ENCODE measurements at places on chromosomes 3 and 15.

- no peak for DNase-seq
Observed at GRCh38 chr3:172700256-172700655, 10.6 kb downstream of the NCEH1 start.

DNA sequence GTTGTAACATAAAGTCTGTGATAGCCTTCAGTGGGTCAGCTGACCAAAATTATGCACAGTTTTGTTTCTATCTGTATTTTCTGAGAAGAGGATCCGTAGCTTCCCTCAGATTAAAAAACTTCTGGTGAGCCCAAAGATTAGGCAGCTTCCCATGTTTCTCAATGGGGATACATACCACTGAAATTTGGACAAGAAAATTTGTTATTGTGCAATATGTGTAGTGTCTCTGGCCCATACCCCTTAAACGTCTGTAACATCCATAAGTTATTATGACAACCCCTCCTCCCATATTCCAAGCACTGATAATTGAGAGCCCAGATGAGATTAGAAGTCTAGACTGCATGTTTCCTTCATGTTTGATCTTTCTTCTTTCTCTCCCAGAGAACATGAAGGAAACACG is 1.9 kb upstream of the MITF start:
- no peak for DNase-seq

- no peak for DNase-seq
Observed at GRCh38 chr3:113867506-113867905, 28.9 kb downstream of the GRAMD1C start.

GRCh38 chr3:143973259-143974021 is 1.8 kb downstream of the DIPK2A start:
- DNase-seq, result no peak

GRCh38 chr3:143363276-143363675 is 243.7 kb downstream of the CHST2 start:
- DNase-seq, result no peak

DNA sequence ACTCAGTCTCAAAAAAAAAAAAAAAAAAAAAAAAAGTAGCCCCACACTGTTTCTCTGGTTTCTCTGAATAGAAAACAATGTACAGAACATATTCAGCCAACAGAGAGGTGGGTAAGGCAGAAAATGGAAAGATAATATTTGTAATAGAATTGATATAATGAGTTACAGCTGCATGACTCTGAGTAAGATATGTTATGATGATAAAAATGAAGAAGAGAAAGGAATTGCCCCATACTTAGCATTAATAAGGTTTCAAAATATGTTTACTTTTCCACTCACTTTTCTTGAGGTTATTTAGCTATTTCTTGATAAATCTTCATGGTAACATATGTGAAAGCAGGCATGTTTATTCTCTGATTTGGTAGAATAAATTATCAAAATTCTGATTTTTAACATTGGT is 100.9 kb upstream of the ROBO2 start:
- no peak for DNase-seq

DNA sequence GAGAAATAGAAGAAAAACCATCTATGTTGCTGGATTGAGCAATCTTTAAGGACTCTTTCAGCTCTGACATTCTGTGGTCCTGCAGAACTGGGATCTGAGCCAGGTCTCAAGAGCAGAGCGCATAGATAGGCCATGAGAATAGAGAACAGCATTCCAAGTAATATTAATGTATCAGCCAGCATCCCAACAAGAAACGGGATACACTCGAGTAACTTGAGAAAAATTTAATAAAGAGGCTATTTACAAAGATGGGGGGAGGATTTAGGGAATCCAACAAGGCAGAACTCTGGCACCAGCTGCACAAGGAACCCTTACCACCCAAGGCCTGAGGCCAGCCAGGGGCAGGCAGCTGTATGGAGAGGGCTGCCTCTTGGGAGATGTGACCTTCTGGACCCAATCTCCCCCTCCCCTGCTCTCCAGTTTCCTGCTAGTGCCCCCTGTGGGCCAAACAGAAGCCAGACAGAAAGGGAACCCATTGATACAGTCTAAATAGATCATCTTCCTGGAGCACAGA is 8.2 kb downstream of the TMOD2 start:
- DNase-seq, result no peak

- DNase-seq, result no peak
Observed at GRCh38 chr3:52682016-52682415, 3.7 kb downstream of the PBRM1 start.

DNA sequence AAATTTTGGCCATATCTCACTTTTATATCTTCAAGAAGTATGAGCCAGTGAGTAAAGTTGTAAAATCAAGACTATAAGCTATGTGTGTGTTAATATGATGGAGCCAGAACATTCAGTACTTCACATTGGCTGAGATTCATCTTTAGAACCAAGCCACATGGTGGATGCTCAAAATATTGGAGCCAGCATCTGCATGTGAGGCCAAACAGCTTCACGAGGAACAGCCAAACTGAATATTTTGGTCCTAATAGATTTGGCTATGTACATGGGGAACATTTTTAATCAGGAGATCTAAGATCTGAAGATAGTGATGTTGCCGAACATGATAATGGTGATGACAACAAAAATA is 1089.8 kb downstream of the TUSC7 start:
- DNase-seq, result no peak

DNA sequence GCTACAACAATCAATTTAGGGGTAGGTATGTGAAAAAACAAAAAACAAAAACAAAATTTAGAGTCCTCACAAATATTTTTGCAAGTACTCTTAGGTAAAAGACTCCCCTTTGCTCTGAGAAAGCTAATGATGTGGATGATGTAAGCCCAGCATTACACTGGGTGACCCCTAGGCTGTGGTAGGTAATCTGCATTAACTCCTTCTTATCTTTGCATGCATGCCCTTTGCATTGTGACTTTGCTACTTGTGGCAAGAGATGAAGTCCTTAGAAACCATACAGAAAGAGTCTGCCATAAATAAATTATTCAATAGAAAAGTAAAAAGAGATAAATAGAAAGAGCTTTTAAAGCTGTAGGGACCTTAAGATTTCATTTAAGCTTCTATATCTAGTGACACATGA is 159.7 kb upstream of the MBNL1 start:
- no peak for DNase-seq

- no peak for DNase-seq
Observed at GRCh38 chr3:135917076-135917475, 48.5 kb upstream of the PPP2R3A start.

GRCh38 chr3:59605944-59606534 is 556.2 kb upstream of the CFAP20DC start:
- no peak for DNase-seq

DNA sequence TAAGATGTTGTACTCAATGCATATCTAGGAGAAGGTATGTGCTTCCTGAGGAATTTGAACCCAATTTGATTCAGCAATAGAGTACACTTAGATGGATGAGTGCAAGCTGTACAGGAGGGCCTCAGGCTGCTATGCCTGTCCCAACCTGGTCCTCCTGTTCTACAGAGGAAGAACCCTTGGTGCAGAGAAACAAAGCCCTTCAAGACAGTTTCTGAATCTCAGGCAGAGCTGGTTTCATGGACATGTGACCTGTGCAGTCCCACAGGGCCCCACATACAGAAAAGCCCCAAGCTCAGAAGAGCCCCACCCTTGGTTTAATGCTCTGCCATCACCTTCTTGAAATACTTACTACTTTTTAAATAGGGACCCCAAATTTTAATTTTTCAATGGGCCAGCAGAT is 15.3 kb downstream of the FOXP1 start:
- no peak for DNase-seq

DNA sequence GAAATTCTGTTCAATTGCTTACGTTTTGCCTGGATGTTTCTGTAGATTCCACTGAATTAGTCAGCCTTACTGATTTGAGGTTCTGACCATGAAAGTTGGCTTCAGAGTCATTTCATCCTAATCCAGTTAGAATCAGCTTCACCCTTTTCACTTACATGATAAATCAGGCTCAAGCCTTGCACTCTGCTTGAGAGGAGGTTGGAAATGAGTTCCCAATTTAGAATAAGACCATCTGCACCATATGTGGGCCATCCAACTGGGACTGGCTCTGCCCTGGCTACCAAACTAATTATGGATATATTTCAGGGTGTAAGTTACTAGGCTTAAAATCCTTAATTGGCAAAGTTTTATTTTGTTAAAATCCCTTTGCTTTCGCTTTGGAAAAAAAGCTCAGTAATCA is 255.7 kb downstream of the CHL1 start:
- DNase-seq, result no peak

GRCh38 chr15:101114610-101115009 is 137.2 kb downstream of the CHSY1 start:
- no peak for DNase-seq

DNA sequence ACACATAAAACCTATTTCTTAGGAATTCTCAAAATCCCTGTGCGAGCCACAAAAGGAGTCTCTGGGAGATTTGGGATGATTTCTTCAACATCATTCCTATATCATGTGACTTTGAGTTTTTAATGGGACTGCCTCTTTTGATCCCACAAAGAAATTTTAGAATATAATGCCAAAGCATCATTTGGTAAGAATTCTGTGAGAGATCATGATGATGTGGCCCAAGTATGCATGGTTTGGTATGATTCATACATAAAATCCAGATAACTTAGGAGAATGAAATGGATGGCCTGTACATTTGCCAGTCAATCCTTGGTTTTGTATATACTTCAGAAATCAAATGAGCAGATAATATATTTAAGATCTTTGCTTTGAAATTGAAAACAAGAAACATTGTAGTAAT is 61.3 kb downstream of the UBE2E2 start:
- no peak for DNase-seq

GRCh38 chr3:24773798-24774197 is 279.1 kb upstream of the THRB start:
- no peak for DNase-seq

GRCh38 chr3:49119036-49119435 is 1.6 kb downstream of the USP19 start:
- no peak for DNase-seq

DNA sequence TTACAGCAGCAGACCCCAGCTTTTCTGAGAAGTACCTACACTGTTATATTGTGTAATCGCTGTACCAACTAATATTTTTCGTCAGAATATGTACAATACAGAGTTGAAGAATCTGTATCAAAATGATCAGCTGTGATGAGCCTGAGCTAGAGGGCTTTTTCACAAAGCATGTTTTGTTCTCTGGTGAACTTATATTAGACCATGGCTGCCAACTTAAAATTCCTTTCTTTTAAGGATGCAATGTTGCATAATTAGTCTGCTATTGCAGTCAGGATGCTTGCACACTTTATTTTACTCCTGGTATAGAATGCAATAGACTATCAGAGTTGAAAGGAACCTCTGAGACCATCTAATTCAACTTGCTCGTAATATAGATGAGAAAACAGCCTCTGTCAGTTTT is 127.8 kb downstream of the RBMS3 start:
- no peak for DNase-seq

DNA sequence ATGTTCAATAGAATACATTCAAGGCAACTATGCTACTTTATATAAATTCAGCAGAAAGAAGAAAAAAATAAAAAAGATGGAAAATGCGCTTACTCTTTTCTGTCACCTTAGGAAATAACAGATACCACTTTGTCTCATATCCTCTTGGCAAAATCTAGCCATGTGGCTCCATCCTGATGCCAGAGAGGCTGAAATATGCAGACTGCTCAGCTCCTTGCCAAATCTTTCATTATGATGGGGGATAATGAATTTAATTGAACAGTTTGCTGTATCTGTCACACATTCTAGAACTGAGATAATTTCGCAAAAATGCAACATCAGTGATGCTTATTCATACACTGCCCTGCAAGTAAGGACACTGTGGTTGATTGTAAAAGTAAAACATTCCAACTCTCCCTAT is 1081.5 kb downstream of the PLOD2 start:
- DNase-seq, result no peak

DNA sequence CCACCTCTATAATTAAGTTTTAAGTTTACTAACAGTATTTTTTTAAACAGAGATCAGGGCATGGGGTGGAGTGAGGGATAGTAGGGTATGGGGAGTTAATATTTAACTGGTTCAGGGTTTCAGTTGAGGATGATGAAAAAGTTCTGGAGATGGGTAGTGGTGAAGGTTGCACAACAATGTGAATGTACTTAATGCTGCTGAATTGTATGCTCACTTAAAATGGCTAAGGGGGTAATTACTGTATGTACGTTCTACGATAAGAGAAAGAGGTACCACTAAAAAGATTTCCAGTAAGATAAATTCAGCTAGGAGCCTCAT is 101.4 kb downstream of the TNIK start:
- DNase-seq, result no peak

DNA sequence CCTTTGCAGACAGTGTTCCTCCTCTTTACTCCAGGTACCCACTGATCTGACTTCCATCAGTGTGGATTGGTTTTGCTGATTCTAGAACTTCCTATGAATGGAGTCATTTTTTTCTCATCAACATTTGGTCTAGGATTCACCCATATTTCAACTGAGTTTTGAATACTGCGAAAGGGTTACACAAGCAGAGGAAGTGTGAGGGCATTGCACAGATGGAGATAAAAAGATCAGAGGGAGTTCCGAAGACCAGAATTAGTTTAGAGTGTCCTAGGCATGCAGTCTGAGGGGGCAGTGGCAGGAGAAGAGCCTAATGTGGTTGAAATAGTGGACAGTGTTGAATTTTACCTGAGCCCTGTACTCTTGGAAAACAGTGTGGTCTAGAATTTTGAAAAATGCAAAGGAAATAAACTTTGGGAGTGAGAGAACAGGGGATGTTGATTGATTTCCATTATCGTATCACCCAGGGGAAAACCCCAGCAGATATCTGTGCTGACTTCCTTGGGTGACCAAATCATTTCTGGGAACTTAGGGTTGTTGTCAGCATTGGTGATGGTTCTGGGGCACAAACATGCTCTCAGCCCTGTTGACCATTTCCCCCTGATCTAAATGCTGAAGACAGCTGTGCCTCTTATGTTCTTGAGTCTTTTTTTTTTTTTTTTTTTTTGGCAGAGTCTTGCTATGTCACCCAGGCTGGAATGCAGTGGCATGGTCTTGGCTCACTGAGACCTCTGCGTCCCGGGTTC is 327.4 kb upstream of the LRRFIP2 start:
- DNase-seq, result no peak

- DNase-seq, result no peak
Observed at GRCh38 chr15:45471151-45471550, 51.4 kb downstream of the SLC30A4 start.

DNA sequence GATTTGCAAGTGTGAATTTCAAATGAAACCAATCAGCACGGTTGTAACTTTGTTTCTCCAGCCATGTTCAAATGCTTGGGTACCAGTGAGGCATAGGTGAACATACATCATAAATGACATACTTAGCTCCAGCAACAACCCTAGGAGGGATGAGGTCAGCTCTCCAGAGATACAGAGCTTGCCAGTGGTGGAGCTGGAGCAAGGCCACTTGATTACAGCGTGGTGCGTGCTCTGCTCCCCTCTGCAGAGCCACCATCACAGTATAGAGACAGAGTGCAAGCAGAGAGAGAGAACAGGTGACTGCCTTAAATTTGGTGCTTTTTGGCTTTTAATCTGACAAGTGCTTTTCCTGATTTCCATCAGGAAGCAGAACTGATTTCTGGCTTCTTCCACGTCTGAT is 275.1 kb downstream of the PDZRN3 start:
- DNase-seq, result no peak

- DNase-seq, result no peak
Observed at GRCh38 chr3:34388830-34389229, 590.4 kb downstream of the PDCD6IP start.

GRCh38 chr3:126445506-126445905 is 30.2 kb downstream of the ZXDC start:
- no peak for DNase-seq

Data from GM19239 (cell line).